Left ventricle myocardium inferior (tissue), 1 donor: ENCODE measurements at places on chromosomes 6 and 20. TPM values are rescaled to one million over a fixed set of nuclear protein-coding genes. Genes with fewer than 3 reads are reported as not detected.

CDSN gene
- total RNA-seq, result not detected

PROKR2 gene
- not detected for total RNA-seq

SLC35F1 gene
- total RNA-seq, result 6.4 TPM

- no peak for DNase-seq
Measured at GRCh38 chr6:90146921-90147649, 149.6 kb downstream of the BACH2 start.

GRCh38 chr6:48986845-48987244 is 476.2 kb downstream of the MMUT start:
- DNase-seq, result no peak

DNA sequence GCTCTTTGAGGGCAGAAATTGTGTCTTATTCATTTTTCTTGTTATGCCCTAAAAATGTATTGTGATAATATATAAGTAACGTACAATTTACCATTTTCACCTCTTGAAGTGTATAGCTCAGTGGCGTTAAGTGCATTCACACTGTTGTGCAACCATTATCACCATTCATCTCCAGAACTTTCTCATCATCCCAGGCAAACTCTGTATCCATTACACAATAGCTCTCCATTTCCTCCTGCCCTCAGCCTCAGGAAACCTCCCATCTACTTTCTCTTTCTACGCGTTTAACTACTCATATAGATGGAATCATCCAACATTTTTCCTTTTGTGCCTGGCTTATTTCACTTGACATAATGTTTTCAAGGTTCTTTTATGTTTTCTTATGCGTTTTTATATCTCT is 184.6 kb downstream of the ESR1 start:
- DNase-seq, result no peak

DNA sequence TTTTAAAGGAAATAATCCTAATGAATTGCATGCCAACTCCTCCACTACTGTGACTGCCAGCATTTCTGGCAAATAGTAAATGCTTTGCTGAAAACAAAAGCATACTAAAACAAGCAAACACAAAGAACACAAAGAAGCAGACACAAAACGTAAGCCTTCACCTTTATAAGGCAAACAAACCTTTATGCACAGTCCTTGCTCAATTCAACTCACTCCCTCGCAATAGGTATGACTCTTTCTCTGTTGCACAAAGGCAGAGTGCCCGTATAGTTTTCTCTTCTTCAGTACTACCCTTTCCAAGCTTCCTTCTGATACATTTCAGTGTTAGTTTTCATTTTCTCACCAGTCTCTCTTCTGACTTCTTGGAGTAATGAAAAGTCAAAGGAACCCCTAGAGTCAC is 63.9 kb downstream of the PDE10A start:
- no peak for DNase-seq

DNA sequence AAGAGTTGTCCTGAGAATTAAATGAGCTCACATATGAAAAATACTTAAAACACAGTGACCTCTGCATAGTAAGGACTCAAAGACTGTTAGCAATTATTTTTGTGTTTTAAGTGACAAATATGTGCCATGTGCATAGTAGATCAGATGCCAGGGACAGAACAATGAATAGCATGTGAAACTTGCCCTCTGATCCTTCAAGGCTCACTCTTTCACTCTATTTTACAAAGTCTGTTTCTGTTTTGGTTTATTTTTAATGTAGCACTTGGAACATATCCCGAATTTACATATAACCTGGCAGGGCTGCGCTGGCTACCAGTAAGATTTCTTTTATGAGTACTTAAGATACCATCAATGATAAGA is 135.5 kb upstream of the TNFAIP3 start:
- no peak for DNase-seq

DNA sequence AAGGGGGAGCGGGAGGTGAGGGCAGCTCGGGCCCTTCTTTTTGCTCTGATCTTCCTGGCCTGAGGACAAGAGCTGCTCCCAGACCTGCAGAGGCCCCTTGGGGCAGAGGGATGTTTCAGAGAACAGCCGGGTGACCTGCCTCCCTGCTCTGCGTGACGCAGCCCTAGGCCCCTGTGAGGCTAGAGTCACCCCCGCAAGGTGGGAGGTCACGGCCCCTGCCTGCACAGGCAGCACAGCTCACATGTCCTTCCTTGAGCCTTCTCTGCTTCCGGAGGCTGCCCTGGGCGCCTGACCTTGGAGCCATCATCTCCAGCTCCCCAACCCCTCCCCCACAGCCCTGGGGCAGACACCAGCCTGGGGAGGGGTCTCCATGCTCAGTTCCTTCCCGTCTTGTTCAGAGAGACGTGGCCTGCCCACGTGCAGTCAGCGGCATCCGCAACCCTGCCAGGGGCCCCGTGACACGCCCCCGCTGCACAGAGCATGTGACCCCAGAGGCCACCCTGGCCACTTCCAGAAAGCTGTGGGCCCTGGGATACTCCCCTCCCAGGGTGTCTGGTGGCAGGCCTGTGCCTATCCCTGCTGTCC is at the start of gene BIRC7:
BIRC7 (plus strand) TSS at position 507 of the 585 bp plus-strand sequence. CDS start 192 bp downstream, outside the sequence.
- no peak for DNase-seq

DNA sequence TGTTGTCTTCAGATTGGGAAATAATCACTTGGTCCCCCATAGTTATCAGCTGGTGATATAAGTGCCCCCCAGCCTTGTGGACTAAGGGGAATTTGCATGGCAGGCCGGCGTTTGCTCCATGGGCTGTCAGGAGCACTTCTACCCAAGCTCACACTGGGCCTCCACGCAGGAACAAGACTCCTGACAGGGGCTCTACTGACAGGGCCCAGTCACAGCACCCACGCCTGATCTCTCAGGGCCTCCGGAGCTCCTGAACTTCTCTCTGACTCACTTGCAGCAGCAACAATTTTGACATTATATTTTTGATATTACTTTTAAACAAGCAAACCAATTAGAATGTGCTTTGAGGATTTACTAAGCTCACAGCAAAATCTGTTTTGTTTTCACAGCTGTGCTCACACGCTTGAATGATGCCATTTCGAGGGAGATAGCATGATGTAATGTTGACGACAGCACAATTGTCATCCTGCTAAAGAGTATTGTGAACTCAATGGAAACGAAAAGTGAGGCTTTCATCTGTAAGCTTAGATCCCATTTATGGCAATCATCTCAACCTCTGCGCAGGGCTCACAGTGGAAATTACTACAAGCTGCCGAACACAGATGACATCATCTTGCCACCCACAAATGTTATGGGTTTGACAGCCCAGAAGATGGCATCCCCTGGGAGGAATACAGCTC is 28.7 kb upstream of the TXNDC5 start:
- DNase-seq, result no peak
